ENCODE measurements at places on chromosomes 2 and 18.

- no peak for DNase-seq
These were observed 116.1 kb upstream of the CYP26B1 start for GRCh38 chr2:72263776-72264060.

DNA sequence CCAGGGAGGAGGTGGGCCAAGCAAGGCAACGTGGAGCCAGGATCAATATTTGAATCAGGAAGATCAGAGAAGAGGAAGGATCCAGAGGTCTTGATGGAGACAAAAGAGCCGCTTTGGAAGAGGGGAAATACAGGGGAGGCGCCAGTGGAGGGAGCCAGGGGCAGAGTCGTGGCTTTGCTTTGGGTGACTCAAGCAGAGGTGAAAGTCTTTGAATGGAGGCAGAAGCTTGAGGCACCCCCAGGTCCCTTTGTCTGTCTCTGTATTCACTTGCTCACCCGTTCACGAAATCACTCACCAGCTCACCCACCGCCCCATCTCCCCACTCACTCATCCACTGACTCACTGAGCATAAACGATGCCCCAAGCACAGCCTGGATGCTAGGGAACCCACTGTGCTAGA lies 134.1 kb downstream of the ACOXL start:
- no peak for DNase-seq

DNA sequence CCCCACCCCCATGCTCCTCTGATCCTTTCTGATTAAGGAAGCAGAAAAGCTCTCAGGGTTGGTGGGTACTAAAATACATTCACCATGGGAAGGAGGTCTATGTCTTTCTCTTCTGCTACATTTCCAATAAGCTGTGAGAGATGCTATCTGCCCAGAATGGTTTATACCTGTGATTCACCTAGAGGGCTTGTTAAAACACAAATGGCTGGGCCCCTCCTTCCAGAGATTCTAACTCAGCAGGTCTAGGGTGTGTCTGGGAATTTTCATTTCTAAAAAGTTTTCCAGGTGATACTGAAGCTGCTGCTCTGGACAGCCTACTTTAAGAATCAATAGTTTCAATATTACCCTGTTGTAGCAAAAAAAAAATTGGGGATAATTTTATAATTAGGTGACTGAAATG lies 772.2 kb upstream of the ZEB2 start:
- no peak for DNase-seq

GRCh38 chr2:136025057-136025973 lies 39.9 kb upstream of the DARS1 start:
- no peak for DNase-seq

DNA sequence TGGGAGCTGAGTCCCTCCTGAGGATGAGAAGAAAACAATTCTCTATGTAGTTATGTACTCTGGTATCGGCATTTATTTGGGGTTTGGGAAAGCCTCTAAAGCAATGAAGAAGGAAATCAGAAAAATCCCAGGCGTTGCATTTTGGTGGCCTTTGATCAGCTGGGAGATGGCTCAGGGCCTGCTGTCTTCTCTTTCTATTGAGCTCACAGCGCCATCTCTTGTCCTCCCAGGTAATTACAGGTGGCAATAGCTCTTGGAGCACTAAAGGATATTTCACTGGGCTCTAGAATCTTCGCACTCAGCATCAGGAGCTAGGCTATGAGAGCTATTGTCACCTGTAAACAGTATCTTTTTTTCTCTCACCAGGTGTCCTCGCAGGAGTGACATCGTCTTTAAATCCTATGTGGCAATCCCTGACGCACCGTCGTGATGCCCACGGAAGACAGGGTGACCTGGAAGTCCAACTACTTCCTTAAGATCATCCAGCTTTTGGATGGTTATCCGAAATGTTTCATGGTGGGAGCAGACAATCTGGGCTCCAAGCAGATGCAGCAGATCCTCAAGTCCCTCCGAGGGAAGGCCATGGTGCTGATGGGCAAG lies 76.1 kb upstream of the PMAIP1 start:
- DNase-seq: peak; percentile 20

DNA sequence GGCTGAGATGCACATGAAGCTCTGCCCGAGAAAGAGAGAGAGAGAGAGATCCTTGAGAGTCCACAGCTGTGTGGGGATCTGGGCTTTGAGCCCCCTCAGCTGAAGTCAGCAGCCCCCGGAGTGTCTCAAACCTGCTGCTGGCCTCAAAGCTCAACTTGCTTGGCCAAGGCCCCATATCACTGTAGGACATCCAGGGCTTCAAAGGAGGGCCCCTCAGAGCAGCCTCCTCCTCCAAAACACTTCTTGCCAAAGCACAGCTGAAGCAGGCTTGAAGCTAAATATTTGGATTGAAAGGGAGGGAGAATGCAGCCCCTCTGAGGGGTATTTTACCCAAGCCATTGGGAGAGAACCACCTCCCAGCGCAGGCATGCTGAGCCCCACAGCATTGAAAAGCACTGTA lies 357.6 kb downstream of the OSR1 start:
- no peak for DNase-seq

DNA sequence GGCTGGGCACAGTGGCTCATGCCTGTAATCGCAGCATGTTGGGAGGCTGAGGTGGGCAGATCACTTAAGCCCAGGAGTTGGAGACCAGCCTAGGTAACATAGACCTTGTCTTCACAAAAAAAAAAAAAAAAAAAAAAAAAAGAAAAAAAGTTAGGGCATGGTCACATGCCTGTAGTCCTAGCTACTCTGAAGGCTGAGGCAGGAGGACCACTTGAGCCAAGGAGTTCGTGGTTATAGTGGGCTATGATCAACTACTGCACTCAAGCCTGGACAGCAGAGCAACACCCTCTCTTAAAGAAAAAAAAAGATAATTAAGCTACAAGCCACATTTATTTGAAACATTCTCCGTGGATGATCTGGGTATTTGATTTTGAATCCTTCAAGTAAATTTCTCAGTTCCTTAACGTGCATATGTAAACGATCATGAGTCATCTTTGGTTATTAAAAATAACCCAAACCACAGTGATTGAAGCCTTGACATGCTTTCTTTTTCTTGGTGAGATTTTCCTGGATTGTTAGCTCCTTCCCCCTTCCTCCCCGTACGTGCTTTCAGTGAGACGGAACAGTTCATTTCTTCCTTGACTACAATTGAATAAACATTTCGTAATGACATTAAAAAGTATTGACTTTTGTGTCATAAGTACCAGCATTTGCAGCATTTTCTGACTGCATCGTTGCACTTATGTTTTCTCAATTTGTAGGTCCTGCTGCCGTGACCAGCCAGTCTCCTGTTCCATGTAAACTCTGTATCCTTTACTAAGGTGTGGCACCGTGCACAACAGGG lies 20.3 kb downstream of the RMC1 start:
- DNase-seq: no peak

GRCh38 chr2:161415034-161415986 lies 787 bp upstream of the TBR1 start:
- DNase-seq: no peak

DNA sequence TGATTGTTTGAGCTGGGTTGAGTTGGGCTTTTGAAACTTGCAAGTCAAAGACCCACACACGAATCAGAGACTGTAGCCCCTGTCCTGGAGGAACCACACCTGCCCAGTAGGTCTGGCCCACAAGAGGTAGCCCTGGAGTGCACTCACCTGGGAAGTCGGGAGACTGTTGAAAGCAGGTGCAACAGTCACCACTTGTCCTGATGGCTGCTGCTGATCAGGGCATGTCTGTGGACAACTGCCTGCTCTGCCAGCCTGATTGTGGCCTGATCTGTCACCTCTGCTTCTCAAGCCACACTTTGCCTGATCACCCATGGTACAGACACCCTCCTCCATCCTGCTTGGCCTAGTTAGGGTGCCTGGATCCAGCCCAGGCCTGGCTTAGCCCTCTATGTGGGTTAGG lies 105.0 kb upstream of the HAAO start:
- DNase-seq: no peak

DNA sequence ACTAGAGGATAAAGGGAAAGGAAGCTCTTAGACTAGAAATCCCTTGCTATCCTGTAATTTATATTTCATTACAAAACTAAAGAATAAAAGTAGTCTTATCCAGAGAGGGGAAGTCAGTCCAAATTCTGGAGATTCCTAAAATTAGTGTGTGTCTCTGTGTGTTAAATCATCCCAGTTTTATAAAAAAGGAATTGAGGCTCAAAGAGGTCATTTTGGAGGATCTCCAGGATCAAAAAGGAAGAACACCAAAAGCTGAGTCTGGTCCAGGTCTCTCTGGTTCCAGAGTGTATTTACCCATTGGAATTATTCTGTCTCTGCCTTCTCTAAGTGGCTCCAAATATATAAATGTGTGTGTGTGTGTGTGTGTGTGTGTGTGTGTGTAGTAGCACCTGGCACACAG lies 166.7 kb downstream of the NRXN1 start:
- DNase-seq: no peak

GRCh38 chr18:26548415-26549262 lies at the start of gene KCTD1:
KCTD1 (minus strand) TSS chr18:26548553; CDS start chr18:26548536, 17 bp downstream.
- DNase-seq: peak; percentile 35

DNA sequence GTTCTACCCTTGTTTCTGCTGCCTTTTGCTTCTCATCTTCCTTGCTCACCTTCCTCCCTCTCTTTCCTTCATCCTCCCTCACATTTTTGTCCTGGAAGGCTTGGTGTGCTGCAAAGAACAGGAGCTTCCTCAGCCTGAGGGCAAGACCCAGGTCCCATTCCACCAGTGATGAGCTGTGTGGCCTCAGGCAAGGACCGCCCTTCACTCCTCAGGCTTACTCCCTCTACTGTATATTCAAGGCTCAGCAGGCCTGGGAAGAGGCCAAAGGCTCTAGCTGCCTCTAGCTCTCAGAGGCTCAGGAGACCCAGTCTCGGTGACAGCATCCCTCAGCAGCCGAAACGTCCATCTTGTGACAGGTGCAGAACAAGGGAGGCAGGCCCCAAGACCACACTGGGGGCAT lies 97.5 kb downstream of the MRO start:
- no peak for DNase-seq

- no peak for DNase-seq
These were observed 688.9 kb upstream of the ID2 start for GRCh38 chr2:7992612-7993602.

DNA sequence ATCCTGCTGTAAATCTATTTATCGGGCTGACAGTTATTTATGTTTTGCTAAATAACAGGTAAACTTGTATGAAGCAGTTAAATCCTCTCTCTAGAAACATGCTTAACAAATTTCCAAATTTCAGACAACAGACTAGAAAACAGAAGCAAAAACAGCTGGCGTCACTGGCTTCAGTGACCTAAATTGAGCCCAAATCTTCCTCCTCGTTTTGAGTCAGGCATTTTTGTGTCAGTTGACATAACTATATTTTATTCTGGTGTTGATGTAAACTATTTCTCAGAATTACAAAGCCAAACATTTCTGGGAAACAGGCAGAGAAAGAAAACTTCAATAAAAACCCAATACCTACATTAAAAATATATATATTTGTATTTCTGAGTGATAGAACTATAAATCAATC lies 21.7 kb downstream of the RBMS1 start:
- no peak for DNase-seq

DNA sequence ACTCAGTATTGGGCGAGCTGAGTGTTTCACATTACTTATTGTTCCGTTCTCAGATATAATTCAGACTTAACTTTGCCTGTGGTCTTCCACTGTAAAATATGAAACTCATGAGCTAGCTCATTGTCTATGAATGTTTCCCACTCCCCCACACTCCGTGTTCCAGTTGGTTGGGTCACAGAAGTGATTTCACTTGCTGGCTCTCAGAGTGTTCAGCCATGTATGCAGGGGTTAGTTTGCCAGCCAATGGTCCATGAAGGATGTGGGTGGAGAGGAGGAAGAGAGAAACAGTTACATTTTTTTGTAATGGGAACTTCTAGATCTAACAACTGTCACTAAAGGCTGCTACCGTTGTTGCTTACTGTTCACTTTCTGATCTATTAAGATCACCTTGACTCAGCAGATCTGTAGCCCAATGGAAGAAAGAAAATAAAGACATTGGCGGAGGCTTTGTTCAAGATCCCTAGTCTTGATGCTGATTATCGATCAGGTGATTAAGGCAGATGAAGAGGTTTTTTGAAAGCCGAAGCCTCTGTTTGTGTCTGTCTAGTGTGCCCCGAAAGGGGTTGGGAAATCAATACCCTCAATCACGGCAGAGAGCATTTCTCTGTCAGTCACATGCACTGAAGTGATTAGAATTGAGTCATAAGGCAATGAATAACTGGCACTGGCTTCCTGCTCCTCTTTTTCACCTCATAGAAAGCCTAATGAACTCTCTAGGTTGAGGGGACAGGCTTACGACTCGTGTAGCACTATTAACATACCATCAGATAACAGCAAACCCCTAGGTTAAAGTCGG lies 279.7 kb upstream of the FIGN start:
- DNase-seq: no peak

- DNase-seq: no peak
These were observed 55.0 kb downstream of the EPB41L3 start for GRCh38 chr18:5488844-5489243.

GRCh38 chr2:223232896-223233295 lies 180.9 kb downstream of the KCNE4 start:
- DNase-seq: no peak

GRCh38 chr18:56727399-56727798 lies 76.2 kb downstream of the WDR7 start:
- DNase-seq: no peak

- DNase-seq: no peak
These were observed 104.4 kb downstream of the DOCK10 start for GRCh38 chr2:224937887-224938286.

GRCh38 chr18:70154591-70155194 lies 50.8 kb downstream of the RTTN start:
- DNase-seq: no peak

Data from central memory CD8-positive, alpha-beta T cell (primary cell).